ENCODE measurements at places on chromosomes 11 and 22.

GRCh38 chr11:81959341-81959740 lies 774.3 kb downstream of the FAM181B start:
- DNase-seq = no peak

DNA sequence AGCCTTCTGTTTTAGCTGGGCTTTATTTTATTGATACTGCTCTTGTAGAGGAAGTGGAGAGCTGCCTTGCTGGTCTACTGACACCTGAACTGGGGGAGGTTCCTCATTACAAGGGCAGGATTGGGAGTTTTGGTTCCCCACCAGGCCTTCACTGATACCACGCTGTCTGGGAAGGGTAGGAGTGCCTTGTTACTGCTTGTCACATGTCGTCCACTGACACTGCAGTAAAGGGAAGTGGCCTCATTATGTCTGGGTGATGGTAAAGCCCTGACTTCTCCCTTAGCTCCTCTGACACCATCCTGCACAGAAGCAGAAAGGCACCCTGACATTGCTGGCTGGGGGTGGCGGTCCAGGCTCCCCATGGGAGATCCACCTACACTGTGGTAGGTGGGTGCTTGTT lies 38.7 kb upstream of the ELF5 start:
- no peak for DNase-seq

DNA sequence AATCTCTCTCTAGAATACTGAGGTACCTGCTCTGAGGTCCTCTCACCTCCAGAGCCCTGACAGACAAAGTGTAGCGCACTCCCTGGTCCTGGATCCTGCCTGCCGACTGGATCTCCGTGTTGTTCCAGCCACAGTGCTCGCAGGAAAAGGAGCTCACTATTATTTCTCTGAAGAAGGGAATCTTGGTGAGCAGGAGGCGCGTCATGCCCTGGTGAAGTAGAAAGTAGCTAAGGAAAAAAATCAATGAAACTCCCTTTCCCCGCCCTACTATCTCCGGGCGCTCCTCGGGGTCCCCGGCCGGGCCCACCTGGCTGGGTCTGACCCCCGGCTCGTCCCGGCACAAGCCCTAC lies 412 bp downstream of the ZPR1 start:
- DNase-seq = no peak

DNA sequence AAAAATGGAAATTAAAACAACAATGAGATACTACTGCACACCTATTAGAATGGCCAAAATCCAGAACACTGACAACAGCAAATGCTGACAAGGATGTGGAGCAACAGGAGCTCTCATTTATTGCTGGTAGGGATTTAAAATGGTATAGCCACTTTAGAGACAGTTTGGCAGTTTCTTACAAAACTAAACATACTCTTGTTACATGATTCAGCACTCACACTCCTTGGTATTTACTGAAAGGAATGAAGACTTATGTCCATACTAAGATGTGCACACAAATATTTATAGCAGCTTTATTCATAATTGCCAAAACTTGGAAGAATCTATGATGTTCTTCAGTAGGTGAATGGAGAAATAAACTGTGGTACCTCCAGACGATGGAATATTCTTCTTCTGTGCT lies 40.8 kb downstream of the PGM2L1 start:
- no peak for DNase-seq

DNA sequence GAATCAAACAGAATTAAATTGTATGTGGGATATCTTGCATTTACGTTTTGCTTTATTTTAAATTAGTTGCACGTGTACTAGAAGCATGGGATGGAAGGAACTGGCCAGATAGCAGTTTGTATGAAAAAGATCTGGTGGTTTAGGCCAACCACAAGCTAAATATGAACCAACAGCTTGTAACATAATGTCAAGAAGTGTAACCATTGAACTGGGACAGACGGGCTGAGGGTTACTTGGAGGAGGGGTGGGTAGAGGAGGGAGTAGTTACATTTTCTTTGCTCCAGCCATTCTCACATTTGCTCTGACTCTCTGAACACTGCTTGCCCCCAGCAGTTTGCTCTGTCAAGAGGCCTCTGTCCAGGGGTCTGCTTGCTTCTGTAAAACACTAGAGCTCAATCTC lies 31.7 kb upstream of the CXCR5 start:
- no peak for DNase-seq

DNA sequence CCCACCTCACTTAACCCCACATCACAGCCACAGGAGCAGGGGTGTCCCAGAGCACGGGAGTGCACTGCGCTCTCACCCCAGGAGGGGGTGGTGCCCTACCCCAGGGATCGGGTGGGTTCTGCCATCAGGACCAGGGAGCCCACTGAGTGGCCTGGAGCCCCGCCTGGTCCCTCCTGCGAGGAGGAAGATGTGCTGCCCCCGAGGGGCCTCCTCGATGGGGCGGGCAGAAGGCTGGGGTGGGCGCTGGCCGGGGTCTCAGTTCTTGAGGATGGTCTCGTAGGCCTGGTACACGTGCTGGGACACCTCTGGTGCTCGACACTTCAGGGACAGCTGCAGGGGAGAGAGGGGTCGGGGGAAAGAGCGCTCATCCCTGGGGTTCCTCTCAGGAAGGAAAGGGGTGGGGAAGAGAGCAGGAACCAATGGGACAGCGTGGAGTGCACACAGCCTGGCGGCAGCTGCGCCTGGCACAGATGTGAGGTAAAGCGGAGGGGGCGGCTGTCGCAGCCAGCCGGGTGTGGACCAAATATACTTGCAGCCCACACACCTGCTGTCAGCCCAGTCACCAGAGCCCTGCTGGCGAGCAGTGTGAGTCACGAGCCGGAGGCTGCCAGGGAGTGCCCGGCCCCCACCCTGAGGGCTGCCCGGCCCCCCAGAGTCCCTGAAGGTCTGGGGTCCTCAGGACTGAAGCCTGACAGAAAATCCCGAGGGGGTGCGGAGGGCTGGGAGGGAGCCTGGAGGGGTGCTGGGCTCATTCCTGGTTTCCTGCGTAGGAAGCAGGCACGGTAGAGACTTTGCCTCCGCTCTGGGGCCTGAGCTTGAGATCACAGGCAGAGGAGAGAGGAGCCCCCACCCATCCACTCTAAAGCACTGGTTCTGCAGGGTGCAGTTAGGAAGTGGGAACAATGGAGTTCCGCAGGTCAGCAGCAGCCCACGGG lies 13.3 kb upstream of the RASL10A start:
- no peak for DNase-seq

DNA sequence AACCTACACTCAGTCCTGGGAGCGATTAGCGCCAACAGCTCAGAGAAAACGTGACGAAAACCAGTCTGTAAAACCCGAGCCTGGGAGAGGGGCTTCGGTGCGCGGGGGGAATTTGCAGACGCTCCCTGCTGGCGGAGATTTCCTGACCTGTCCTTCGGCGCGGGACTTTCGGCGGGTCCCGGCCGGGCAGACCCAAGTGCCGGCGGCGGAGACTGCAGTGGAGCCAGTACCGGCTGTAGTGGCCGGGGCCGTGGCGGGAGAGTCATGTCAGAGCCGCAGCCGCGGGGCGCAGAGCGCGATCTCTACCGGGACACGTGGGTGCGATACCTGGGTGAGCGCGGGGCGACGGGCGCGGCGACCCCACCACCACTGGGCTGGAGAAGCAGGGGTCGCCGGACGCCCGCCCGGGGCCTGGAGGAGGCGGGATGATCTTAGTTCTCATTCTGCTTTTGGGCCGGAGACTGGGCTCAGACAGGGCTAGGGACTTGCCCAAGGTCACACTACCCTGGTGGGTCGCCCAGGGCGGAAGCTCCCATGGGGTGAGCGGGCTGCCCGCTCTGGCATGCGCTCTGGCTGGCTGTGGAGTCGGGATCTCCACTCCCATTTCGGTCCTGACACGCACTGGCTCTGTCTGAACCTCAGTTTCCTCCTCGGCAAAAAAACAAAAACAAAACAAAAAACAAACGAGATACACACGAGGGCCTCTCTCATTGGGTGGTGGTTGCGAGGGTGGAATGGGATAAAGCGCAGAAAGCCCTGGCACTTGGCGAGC lies at the start of gene MTFP1:
TSS of gene MTFP1 (plus strand) at position 153 of the 772 bp plus-strand sequence. CDS start at position 265, 112 bp downstream.
- DNase-seq = no peak

DNA sequence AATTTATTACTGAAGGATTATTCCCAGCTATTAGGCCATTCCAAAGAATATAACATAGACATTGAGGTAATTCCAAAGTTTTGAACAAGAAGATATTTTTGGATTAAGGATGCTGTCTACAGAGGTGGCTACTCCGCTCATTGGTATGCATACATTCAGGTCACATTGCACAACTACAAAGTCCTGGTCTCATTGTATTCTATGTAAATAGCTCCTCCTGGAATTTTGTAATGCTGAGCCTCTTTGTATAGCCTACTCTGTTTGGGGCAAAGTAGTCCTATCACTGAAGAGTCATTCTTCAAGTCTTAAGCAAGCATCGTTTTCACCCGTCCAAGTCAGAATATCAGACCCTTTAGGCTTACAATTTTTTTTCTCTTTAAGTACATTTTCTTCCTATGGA lies 142.4 kb downstream of the KIF18A start:
- DNase-seq = no peak

- DNase-seq = no peak
Measured at GRCh38 chr11:68146704-68147474, 25.7 kb upstream of the CHKA start.

DNA sequence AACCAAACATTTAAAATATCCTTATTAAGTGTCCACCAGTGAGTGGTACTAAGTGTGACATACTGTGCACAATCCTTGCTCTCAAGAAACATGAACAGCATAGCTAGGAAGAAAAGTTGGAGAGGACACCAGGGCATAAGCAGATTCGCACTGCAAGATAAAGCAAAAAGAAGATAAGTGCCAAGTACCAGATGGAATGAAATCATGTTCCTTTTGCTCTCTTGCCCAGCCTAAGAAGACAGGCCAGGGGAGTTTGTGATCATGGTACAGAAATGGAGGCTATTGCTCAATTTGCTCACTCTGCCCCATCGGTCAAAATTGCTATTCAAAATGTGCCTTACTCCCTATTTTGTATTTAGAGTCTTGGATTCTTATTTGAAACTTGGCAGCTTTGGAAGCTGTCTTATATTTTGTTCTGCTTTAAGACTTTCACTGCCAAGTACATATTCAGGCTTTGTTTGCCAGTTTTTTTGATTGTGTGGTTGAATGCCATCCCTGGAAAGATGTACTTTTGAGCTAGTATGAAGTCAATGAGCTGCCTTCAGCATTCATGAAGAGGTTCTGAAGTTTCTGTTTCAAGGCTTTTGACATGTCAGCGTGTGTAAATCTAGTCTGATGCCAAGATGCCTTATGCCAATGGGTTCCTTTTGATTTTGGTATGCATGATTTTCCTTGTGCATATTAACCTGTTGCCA lies 90.3 kb downstream of the PAX6 start:
- DNase-seq = no peak

DNA sequence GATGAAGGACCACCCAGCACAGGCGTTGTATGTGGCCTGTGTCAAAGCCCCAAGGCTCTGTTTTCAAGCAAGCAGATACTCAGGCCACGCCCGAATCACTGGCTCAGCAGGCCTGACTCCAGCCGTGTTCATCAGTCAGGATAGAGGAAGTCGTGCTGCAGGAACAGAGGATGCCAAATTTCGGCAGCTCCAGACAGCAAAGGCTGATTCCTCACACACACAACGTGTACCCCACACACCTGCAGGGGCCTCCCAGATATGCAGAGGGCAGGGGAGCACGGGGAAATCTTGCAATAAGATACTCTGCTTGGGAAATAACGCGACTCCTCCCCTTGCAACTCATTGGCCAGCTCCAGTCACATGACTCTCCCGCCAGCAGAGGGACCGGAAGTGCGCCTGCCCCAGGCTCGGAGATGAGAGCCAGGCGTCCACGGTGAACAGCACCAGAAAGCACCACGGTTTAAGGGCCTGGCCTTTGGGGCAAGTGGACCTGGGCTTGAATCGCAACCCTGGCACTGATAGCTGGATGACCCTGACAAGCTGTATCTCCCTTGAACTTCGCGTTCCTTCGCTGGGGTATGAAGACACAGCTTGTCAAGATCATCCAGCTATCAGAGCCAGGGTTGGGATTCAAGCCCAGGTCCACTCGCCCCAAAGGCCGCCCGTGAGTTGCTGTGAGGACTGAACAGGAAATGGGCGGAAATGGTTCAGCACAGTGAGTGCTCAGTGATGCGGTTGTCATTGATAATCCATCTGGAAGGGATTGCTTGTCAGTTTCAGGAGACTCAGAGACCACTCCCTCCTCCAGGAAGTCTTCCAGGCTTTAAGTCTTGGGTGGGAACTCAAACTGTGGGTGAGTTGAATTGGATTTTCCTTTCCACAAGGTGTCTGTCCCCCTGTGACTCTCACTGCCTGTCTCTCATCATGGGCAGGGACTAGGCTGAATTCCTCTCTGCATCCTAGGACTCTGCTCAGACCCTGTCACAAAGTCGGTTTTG lies 88.5 kb downstream of the MYEOV start:
- no peak for DNase-seq

GRCh38 chr11:12122083-12122482 lies 11.7 kb downstream of the MICAL2 start:
- DNase-seq = no peak

DNA sequence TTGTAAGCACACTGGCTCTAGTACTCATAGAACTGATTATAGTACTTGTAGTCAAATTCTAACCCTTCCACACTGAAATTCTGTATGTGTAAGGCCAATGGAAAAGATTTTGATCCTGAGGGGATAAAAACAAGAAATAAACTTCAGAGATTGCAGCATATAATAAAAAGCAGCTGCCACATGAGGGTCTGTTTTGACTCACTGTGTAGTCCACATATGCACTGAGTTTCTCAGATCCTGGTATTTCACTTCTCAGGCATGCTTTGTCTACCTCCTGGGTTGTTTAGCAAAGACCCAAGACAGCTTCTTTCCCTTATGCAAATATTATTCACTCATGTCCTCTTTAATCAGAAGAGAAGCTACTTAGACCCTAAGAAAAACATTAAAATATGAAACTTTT lies 71.1 kb upstream of the SLC5A12 start:
- DNase-seq = no peak

DNA sequence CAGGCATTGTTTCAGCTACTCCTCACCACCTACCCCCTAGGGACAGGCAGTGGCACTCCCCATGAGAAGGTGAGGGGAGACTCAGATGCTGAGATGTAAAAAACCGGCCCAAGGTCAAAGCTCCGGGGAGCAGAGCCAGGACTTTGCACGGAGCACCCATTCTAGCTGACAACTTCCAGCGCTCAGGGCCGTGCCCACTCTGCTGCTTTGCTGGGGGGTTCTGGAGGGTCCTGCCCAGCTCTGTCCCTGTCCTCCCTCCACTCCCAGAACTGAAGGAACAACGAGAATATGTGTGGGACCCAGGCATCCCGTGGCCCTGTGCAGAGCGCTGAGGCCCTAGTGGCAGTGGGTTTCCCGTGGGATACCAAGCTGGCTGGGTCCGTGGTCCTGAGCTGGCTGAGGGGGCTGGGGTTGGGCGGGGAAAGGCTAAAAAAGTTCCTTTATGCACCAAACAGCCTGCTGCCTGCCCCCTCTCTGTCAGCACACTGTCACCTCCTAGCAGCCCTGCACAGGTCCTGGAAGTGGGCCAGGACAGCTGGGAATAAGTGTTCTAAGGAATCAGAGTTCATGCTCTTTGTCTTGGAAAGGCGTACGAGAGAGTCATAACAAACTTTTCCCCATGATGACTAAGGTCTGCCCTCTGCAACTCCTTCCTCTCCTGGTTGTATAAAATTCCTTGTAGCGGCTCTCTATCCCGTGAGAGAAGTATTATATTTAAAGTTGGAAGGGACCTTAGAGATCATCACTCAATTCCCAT lies 1.9 kb downstream of the MS4A10 start:
- DNase-seq = no peak
